ENCODE measurements at places on chromosomes 16 and 17.

- no peak for DNase-seq
Observed at GRCh38 chr16:86836503-86837129, 258.3 kb downstream of the FOXL1 start.

- DNase-seq, result no peak
Observed at GRCh38 chr17:60573236-60574051, 26.5 kb upstream of the PPM1D start.

DNA sequence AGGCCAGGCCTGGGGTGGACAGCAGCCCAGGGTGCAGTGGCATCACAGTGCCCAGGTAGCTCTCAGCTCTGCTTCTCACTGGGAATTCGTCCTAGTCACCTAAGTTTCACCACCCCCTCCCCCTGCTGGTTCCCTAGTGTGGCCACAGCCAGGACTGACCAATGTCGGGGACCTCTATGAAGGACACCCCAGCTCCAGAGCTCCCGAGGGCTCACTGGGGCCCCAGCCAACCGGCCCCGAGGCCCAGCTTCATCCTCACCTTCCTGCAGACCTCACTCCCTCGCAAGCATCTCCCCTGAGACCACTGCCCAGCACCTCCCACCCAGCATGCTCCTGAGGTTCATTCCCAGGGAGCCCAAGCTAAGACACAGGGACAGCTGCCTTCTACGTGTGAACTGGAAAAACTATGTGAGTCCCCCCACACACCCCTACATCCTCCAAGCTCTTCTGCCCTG lies 4.9 kb downstream of the SPPL2C start:
- DNase-seq, result no peak

- no peak for DNase-seq
Observed at GRCh38 chr16:88722784-88723506, 16.6 kb downstream of the CTU2 start.

DNA sequence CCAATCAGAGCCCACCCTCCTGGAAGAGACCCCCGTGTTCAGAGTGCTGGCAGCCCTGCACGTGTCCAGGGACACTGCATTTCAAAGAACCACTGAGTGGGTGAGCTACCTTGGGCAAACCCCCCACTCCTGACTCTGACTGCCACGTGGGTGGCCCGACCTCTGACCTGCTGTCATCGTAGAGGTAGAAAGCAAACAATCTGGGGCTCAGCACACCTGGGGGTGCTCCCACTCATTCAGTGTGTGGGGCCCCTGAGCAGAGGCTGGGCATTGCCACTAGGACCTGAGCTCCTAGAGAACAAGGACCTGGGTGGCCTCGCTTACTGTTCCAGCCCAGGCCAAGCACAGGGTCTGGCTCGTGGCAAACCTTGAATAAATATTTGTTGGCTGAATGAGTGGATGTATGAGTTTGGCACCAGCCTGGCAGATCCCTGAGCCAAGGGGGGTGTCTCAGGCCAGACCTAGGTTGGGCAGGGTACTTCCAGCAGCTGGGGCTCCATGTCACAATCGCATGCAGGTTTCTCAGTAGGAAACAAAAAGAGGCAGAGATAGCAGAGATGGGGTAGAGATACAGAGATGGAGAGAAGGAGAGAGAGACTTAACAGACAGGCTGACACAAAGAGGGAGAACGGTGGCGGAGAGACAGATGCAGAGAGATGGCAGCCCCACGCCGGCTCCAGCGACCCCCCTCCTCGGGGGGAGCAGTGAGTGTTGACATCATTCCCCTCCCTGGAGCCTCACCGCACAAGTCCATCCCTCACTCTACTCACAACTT lies 5.4 kb upstream of the DRC7 start:
- no peak for DNase-seq

DNA sequence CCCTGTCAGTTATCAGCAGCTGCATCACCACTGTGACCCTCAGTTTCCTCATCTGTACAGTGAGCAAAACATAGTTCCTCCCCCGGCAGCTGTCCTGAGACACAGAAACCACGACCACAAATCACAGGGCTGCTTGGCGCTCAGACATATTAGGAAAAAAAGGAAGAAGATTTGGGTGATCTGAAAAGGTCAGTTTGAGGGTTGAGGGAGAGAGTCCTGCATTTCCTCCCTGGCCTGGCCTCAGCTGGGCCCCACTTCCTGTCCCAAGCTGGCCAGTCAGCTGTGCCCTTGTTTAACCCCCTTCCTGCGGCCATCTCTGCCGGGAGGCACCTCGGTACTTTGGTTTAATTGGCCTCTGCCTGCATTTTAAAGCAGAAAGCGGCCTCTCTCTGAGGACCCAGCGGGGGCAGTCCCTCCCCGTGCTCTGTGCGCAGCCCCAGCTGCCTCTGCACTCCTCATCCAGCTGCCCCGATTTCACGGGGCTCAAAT lies 24.0 kb upstream of the CIBAR2 start:
- no peak for DNase-seq

- no peak for DNase-seq
Observed at GRCh38 chr17:32520104-32520701, 33.4 kb downstream of the CDK5R1 start.

- DNase-seq, result no peak
Observed at GRCh38 chr16:73050201-73051099, 2.5 kb upstream of the ZFHX3 start.

GRCh38 chr17:74325743-74326379 lies at the start of gene KIF19:
Gene KIF19 (plus strand): TSS chr17:74326226. CDS start chr17:74326350, 124 bp downstream.
- no peak for DNase-seq

DNA sequence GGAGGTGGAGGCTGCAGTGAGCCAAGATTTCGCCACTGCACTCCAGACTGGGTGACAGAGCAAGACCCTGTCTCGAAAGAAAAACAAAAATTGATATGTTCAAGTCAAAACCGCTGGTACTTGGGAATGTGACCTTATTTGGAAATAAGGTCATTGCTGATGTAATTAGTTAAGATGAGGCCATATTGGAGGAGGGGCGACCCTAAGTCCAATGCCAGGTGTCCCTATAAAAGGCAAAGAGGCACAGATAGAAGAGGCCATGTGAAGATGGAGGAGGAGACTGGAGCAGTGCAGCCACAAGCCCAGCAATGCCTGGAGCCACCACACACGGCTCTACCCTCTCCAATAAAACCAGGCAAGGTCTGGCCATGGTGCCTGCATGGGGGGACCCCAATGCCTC lies 50.8 kb upstream of the JPH3 start:
- no peak for DNase-seq

- no peak for DNase-seq
Observed at GRCh38 chr17:57463103-57463885, 207.0 kb downstream of the MSI2 start.

GRCh38 chr16:794853-795466 lies 5.6 kb downstream of the GNG13 start:
- no peak for DNase-seq

DNA sequence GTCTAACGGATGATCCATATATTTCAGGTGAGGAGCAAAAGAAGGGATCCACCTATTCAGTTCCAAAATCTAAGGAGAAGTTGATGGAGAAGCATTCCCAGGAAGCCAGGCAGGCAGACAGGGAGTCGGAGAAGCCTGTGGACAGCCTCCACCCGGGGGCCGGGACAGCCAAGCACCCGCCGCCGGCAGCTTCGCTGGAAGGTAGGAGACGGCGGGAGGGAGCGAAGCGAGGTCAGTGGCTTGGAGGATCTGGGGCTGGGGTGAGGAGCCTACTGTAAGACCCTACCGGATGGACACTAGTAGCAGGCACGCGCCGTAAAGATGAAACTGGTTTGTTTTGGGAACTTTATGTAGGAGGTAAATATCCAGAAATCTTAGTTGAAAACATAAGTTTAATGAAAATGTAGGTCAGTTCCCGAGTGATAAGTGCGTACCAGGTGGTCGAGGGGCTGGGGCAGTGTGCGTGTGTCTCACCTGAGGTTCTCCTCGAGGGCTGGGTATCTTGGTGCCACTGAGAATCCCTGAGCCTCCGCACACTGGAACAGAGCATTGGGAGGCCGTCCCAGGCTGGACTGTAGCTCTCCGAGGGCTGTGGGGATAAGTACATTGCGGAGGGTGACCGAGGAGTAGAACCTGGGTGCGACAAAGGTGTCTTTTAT lies 714 bp downstream of the SPATA33 start:
- no peak for DNase-seq

DNA sequence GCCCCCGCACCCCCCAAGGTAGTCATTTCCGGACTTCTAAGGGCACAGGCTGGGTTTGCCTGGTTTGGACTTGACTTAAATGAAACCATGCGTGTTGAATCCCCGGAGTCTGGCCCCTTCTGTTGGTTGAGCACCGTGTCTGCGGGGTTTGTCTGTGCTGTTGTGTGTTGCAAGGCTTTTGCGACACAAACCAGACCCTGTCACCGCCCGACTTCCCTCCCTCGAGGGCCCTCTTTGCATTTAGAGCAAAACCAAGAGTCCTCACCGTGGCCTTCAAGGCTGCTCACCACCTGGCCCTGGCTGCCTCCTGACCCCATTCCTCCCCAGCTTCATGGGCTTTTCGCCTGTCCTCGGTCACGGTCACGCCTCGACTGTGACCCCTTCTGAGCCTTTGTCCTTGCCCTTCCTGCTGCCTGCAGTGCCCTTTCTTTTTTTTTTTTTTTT lies 7.4 kb downstream of the CRISPLD2 start:
- no peak for DNase-seq

DNA sequence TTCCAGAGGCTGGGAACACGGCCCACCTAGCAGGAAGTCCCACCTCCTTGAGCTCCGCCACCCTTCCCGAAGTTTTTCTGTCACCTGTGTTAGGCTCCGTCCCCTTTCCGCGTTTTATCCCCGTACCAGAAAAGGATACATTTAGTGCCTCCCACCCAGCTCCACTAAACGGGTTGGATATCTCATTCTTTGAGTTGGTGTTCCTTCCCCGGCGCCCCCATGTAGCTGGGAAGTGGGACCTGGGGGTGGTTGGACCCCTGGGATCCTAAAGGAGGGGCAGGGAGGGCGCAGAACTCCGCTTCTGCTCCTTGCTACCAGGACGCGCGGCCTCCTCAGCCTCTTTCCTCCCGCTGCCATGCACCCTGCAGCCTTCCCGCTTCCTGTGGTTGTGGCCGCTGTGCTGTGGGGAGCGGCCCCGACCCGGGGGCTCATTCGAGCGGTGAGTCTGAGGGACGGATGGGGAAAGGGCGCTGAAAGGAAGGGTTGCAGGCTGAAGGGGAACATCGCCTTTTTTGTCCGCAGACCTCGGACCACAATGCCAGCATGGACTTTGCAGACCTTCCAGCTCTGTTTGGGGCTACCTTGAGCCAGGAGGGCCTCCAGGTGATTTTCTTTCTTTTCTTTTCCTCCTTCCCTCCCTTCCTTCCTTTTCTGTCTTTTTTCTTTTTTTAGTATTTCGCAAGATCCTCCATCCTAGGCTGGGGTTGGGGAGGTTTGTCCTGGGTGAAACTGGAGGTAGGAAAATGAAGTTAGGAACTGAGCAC lies 669 bp downstream of the RNF167 start:
- peak; percentile 61 for DNase-seq

DNA sequence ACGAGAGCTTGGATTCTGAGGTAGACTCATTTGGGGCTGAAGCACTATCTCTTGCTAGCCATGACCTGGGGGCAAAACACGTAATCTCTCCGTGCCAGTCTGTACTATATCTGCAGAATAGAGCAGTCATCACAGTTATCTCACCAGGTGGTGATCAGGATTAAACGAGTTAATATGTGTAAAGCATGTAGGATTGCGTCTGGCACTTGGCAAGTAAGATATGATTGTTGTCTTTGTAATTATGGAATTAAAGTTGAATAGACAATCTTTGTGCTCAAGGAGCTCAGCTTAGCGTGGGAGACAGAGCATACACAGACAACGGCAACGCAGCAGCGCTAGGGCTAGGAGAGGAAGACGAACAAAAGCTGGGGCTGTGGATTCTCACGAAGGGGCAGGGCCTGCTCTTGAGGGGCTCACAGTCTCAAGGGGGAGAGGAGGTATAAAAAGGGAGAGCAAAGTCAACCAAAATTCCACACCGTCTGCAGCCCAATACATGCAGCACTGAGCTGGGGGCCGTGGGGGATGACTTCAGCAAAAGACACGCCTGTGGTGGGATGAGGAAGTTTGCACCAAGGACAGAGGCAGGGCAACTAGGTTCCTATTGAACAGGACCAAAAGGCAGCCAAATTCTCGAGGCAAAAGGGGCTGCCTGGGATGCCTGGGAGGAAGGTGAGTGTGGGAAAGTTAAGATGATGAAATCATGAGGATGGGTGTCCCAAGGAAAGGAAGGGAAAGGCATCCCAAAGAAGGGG lies 68.6 kb downstream of the SDK2 start:
- DNase-seq, result no peak

DNA sequence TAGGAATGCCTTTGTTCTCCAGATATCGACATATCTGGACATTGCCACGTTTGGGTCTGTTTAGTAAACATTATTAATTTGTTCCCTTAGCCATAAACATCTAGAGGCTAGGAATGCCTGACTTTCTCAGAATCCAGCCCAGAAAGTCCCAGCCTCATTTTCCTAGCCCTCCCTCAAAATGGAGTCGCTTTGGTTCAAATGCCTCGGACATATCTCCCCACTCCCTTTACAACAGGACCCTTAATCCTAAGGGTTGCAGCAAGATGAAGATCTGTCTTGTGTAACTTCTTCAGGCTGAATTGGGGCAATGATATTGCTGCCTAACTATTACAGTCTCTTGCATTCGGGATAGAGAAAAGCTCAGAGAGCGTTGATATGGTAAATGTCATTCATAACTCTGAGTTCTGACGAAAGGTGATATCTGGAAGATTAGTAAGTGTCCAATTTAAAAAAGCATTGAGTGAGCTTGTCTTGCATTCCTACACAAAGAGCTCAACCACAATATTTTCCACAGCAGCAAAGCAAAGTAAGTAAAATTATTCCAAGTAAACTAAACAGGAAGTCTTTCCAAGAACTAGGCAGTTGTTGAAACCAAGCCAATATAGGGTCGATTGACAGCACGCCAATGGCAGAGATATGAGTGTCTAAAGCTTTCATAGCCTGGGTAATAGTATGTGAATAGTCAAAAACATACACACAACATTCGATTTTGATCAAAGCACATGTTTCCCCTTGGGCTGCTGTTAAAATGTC lies 46.0 kb upstream of the ARL4D start:
- DNase-seq, result no peak

GRCh38 chr17:33944412-33944811 lies 310.7 kb upstream of the CCL2 start:
- DNase-seq, result no peak

DNA sequence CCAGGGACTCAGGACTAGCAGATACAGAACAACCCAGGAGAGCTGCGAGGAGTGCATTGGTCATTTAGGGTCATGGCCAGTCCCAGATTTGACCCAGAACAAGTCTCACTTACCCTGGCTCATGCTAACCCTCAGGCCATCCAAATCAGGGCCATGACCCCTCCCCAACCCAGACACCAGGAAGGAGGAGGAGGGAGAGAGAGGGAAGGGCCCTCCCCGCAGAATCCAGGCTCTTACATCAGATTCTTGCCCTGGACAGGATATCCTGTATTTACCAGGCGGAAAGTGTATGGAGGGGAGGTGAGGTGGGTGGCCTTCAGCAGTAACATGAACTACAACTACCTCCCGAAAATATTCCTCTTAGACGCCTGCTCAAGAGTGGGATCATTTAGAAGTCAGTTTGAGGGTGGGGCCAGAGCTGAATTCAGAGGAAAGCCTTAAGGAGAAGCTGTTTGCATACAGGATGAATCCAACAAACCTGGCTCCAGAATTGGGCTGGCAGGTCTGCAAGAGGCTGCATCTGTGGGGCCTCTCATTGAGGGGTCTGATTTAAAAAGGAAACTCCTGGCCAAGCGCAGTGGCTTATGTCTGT lies 2.1 kb downstream of the VAT1 start:
- no peak for DNase-seq

GRCh38 chr17:7897773-7898172 lies 9.2 kb downstream of the CHD3 start:
- no peak for DNase-seq

Data from NCI-H1048 (cell line).